ENCODE measurements at places on chromosomes 12 and 14.

DNA sequence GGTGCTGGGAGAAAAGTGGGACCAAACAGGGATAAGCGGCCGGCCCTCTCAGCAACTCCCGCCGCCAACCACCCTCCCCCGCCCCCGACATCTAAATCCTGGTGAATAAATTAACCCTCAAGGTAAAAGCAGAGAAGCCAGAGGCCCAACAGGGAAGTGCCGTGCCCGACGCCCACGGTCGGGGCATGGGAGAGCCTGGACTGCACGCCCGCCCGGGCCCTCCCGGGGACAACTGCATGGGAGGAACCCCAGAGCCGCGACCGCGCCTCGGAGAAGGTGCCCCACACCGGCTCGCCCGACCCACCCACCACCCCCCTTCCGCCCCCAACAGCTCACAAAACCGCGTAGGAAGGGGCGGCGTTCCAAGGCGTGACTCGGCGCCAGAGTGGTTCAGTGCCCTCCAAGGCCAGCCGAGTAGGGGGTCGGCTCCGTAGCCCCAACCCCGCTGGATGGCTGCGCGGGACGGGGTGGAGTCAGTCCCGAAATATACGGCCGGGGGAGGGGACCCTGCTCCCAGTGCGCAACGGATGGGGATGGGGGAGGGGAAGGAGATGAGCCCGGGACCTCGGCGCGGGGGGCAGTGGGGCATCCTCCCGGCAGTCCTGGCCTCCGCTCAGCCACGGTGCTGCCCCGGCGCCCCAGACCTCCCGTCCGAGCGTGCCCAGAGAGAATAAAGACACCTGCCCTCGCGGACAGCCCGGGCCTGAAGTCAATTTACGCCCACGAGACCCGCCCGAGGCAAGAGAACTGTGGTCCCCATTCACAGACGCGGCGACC lies 732 bp downstream of the SLC25A29 start:
- no peak for DNase-seq

DNA sequence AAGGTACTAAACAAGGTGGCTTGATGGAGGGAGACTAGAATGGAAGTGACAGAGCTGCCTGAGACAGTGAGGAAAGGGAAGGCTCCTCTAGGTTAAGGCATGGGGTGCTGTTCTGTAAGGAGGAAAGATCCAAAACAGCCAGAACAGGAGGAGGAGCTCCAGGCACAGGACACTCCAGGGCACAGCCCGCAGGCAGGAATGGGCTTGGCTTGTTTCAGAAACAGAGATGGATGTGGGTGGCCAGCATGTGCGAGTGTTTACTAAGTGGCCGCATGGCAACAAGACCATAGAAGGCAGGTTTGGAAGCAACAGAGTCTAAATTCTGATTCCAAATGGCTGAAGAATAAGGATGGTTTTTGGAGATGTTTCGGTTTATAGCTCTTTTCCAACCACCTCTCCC lies 889.1 kb downstream of the AACS start:
- no peak for DNase-seq

- no peak for DNase-seq
Observed at GRCh38 chr14:79699206-79699605, 512.1 kb downstream of the DIO2 start.

DNA sequence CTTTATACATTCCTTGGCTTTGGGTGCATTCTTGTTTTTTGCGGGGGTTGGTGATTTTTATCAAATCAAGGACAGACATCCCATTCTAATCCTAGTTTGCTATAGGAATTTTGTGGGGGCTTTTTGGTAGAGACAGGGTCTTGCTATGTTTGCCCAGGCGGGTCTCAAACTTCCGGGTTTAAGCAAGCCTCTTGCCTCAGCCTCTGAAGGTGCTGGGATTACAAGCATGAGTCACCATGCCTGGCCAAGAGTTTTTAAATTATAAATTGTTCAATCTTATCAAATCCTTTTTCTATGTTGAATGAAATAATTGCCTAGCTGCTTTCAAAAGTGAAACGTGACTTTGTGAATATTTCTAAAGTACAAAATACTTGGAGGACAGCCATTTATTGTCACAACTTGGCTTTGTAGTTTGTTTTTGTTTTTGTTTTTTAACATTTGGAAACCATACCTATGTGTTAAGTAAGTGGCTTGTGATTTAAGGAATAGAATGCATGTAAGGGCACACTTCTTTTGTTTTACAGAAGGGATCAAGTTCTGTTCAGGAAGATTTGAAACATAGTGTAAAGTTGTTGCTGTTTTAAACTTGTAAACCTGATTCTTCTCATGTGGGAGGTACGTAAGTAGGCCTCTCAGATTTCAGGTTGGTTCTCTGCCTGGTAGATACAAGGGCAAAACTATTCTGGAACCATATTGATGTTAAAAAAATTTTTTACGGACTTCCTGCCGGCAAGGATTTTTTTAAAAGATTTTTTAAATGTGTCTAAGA lies 13.4 kb downstream of the MARK3 start:
- DNase-seq = no peak

DNA sequence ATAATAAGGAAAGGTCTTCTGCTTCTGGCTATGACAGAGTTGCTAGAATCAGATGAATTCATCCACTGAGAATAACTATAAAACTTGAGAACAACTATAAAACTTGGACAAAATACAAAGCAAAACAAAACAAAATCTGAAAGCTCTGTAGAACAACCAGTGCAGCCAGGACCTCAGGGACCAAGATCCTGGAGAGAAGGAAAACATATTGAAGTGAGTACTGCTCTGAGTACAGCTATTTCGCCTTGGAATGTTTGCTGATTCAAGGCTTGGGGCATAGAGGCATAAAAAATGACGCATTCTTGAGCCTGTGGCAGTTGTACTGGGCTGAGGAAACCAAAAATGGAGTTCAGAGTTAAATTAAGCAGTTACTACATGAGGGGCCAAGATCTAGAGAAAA lies 21.7 kb downstream of the FOXA1 start:
- DNase-seq = no peak

DNA sequence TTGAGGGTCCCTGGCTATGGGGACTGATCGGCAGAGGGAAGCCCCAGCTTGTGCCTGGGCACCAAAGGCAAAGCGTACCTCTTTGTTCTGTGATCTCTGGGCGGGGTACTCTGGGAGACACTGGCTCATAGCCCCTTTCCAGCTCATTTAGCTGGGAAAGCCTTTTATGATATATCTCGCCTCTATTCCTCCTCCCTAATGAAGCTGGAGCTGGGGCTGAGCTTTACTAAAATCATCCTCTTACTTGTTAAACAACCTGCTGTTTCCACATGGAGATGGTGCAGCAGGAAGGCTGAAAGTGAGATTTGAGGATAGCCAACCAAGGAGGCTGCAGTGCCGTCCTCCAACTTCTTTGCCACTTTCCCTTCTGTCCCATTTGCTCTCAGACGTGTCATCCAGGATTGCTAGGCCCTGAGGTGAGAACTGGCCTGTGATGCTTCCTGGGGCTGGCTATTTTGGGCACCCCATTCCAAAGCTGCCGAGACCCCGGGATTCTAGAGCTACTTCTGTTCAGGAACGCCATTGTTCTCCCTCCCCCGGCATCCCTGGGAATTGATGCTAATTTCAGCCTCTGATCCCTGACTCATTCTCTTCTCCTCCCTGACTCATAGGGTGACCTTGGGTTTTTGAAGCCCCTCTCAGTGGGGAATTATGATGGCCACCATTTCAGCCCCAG lies 16.0 kb downstream of the PDE1B start:
- DNase-seq = no peak

DNA sequence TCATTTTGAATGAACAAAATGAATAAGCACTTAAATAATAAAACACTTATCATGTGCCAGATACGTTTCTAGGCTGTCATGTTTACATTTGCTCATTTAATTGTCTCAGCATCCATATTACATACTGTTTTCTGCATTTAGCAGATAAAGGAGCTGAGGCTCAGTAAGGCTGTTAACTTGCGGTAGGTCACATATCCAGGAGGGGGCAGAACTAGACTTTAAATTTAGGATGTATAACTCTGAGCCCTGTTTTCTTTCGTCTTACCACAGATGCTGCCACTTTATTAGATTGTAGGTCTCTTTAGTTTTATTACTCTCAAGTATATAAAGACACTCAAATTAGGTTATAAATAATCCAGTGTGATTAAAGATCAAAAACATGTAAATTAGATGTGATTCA lies 17.7 kb downstream of the IRAK4 start:
- DNase-seq = no peak

- DNase-seq = no peak
Observed at GRCh38 chr12:5437182-5437583, 5.3 kb downstream of the NTF3 start.

- DNase-seq = no peak
Observed at GRCh38 chr14:37903343-37904191, 304.1 kb upstream of the SSTR1 start.

GRCh38 chr12:47216150-47216677 lies 136.5 kb upstream of the AMIGO2 start:
- no peak for DNase-seq

DNA sequence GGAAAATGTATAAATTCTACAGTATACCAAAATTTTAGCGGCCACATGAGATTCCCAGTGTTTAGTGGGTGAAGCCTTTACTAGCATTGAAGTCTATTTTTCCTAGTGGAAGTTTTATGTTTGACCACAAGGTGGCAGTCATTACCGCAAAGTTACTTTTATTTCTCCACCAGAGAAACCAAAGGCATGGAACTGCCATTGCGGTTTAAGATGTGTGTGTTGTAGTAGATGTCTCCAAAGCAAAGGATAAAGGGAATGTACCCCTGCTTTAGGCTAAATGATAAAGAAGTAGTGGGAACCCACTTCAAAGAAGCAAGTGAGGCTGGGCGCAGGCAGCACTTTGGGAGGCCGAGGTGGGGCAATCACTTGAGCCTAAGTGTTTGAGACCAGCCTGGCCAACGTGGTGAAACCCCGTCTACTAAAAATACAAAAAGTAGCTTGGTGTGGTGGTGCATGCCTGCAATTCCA lies 140.5 kb downstream of the PRKCH start:
- no peak for DNase-seq

DNA sequence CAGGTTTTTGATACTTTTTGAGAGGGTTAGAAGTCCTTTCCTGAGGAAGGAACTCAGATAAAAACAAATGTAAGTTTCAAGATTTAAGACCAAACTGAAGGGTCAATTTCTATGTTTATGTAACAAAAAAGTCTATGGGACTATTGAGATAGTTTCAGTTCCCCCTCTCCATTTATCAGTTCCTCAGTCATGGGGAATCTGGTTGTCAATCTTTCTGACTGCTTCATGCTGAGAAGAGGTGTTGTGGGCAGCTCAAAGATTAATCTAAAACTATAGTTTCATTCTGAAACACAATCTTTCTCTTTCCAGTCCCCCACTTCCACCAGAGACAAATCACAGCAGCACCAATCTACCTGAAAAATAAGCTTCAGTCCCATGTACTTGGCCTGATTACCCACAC lies 93.7 kb downstream of the KCNMB4 start:
- DNase-seq = no peak

- no peak for DNase-seq
Observed at GRCh38 chr14:63475761-63476160, 67.4 kb downstream of the PPP2R5E start.

DNA sequence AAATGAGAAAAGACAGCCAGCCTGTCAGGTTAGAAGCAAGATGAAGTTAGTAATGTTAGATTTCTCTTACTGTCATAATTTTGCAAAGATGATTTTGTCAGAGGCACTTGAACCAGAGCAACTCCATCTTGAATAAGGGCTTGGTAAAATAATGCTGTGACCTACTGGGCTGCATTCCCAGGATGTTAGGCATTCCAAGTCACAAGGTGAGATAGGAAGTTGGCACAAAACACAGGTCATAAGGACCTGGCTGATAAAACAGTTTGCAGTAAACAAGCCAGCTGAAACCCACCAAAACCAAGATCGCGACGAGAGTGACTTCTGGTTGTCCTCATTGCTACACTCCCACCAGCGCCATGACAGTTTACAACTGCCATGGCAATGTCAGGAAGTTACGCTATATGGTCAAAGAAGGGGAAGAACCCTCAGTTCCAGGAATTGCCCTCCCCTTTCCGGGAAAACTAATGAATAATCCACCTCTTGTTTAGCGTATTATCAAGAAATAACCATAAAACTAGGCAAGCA lies 1313.5 kb upstream of the TMEM132C start:
- DNase-seq = no peak

DNA sequence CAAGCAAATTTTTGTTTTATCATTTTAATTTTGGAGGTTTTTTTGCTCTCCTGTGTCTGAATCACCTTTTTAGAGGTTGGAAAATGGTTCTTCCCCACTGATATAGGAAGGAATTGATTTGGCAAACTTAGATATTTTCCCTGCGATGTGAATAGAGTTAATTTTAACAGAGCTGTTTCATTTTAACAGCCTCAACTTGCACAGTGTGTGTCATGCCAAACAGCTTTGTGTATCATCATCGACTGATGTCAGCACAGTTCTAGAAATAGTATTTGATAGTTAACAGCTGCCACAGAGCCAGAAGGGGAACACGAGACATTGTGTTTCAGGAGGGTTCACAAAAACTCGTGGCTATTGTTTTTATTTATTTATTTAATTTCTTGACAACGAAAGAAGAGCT lies 243.1 kb upstream of the FOXN3 start:
- DNase-seq = no peak

DNA sequence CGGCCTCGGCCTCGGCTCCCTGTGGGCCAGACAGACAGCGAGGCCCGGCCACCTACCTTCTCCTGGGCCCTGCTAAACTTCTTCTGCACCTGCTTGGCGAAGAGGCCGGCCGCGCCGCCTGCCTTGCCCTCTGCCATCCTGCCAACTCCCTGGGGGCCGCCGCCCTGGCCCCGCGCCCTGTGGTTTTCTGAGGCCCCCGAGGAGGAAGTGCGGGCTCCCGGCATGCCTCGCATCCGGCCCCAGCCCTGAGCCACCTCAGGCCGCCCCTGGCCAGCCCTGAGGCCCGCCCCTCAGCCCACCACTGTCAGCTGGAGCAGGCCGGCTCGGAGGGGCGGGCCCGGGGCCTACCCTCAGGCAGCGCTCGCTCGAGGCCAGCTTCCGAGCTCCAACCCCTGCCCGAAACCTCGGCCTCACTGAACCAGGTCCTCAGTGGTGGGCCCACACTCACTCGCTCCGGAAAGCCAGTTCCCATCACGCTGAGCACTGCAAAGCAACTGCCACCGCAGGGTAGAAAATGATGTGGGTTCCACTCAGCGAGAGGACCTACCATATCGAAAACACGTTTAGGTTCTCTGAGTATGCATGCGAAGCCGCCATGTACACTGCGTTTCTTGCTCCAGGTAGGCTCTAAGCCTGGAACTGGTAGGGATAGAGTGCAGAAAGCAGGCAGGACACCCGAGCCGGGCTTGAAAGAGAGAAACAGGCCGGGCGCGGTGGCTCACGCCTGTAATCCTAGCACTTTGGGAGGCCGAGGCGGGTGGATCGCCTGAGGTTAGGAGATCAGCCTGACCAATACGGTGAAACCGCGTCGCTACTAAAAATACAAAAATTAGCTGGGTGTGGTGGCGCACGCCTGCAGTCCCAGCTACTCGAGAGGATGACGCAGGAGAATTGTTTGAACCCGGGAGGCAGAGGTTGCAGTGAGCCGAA lies at the start of gene BIN2:
BIN2 (minus strand) TSS at position 209 of the 930 bp plus-strand sequence; CDS start at position 137, 72 bp downstream.
- no peak for DNase-seq

GRCh38 chr12:81403348-81403747 lies 325.5 kb downstream of the ACSS3 start:
- no peak for DNase-seq

- no peak for DNase-seq
Observed at GRCh38 chr12:88247241-88247643, 105.1 kb downstream of the TMTC3 start.

- no peak for DNase-seq
Observed at GRCh38 chr12:96419576-96420276, 19.5 kb upstream of the CDK17 start.

Data from GOT3 (cell line).